Sigmoid colon (tissue), 7 donors: ENCODE measurements at places on chromosomes 6 and 20.

DNA sequence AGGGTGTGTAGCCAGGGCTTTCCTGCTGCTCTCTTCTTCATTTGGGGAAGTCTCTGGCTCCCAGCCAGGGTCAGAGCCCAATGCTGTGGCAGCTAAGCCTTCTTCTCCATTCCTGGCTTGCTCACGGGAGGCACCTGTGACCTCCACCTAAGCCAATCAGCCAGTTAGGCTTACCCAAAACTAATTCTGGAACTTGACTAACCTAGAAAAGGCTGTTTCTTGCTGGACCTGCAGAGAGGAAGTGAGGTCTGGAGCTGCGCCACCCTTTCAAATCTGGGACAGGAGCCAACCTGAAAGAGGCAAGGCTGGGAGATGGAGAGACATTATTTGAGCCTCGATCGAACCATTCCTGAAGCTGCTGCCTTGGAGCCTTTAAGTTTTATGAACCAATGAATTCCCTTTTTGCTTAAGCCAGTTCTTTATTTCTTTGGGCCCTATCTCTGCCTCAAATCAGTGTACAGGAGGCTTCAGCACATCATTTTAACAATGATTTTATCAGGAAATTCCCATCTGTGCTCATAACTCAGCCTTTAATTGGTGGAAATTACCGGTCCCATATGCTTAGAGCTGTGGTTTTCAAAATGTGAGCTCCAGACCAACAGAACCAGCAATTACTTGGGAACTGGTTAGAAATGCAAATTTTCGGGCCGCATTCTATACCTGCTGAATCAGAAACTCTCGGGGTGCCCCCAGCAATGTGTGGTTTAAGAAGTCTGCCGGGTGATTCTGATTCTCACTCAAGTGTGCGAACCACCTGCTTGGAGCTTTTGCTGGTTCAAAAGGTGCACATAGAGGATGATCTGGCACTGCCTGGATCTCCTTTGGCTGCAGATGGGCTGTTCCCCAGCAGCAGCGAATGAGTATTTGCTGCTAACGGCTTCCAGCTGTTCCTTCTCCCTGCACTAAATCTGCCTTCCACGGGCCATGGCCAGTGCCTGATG is 97.4 kb upstream of the RNF24 start:
- H3K27me3 ChIP-seq: no peaks in the 10 kb centered on the region
- DNase-seq: no peak
- H3K4me3 ChIP-seq: no peak overlapping the region
- no peaks in the 10 kb centered on the region for H3K36me3 ChIP-seq
- H3K27ac ChIP-seq: no peak overlapping the region

- no peak overlapping the region for H3K4me3 ChIP-seq
- H3K4me1 ChIP-seq: no peaks in the 10 kb centered on the region
- no peaks in the 10 kb centered on the region for H3K27me3 ChIP-seq
- no peak overlapping the region for H3K27ac ChIP-seq
Observed at GRCh38 chr6:43766964-43767461, 3.0 kb upstream of the VEGFA start.

- peak overlapping the region; percentile 71 for H3K4me3 ChIP-seq
- H3K4me1 ChIP-seq: peaks cover 43% of the 10 kb centered on the region
- peak overlapping the region; percentile 96 for H3K27ac ChIP-seq
- peaks cover 14% of the 10 kb centered on the region for H3K36me3 ChIP-seq
- H3K27me3 ChIP-seq: no peaks in the 10 kb centered on the region
Observed at GRCh38 chr20:63740627-63741353, 1.2 kb downstream of the SLC2A4RG start.

DNA sequence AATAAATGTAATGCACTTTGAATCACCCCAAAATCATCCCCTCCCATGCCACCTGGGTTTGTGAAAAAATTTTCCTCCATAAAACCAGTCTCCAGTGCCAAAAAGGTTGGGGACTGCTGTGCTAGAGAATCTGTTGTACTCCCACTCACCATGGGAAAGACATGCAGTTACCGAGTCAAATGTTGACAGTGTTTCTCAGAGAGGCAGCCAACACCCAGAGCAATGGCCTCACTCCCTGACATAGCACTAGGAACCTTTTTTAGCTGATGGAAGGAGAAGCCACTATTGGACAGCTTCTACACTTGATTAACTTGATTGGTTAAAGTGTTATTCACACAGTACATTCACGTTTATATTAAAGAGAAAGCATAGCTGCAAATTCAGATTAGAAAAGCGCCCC is 59.8 kb upstream of the MANEA start:
- no peaks in the 10 kb centered on the region for H3K36me3 ChIP-seq
- H3K27me3 ChIP-seq: no peaks in the 10 kb centered on the region
- no peak for DNase-seq
- H3K27ac ChIP-seq: no peak overlapping the region

- no peaks in the 10 kb centered on the region for H3K27me3 ChIP-seq
- H3K4me3 ChIP-seq: no peak overlapping the region
- no peak overlapping the region for H3K27ac ChIP-seq
- DNase-seq: no peak
Observed at GRCh38 chr20:4961746-4962145, 39.6 kb downstream of the SLC23A2 start.

DNA sequence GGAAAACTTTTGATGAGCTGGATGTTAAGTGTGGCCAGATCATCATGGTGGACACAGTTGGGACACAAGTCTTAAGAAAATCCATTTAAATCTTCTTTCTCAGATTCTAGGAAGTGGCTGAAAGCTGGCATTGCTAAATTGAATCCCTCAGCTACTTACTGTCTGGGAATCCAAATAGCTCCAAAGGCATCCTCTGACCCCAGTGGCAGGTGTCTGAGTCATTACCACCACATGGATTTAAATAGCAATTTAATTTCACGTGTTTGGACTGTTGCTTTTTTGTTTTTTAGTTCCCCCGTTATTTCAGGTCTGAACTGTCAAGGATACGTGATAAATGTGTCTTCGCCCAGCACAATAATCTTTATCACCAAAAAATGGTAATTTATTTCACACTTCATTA is 33.2 kb upstream of the HDGFL1 start:
- H3K27me3 ChIP-seq: no peaks in the 10 kb centered on the region
- DNase-seq: no peak
- no peaks in the 10 kb centered on the region for H3K4me1 ChIP-seq
- no peak overlapping the region for H3K4me3 ChIP-seq
- no peaks in the 10 kb centered on the region for H3K36me3 ChIP-seq

GRCh38 chr6:137706083-137706750 is 160.8 kb upstream of the TNFAIP3 start:
- H3K36me3 ChIP-seq: no peaks in the 10 kb centered on the region
- peaks cover 13% of the 10 kb centered on the region for H3K4me1 ChIP-seq
- H3K27ac ChIP-seq: no peak overlapping the region
- no peaks in the 10 kb centered on the region for H3K27me3 ChIP-seq

- DNase-seq: no peak
- no peaks in the 10 kb centered on the region for H3K27me3 ChIP-seq
- H3K36me3 ChIP-seq: peaks cover 15% of the 10 kb centered on the region
- no peaks in the 10 kb centered on the region for H3K4me1 ChIP-seq
Observed at GRCh38 chr20:51613580-51613979, 71.1 kb upstream of the NFATC2 start.

GRCh38 chr6:69064226-69064625 is 429.1 kb downstream of the ADGRB3 start:
- no peaks in the 10 kb centered on the region for H3K36me3 ChIP-seq
- H3K27me3 ChIP-seq: no peaks in the 10 kb centered on the region

DNA sequence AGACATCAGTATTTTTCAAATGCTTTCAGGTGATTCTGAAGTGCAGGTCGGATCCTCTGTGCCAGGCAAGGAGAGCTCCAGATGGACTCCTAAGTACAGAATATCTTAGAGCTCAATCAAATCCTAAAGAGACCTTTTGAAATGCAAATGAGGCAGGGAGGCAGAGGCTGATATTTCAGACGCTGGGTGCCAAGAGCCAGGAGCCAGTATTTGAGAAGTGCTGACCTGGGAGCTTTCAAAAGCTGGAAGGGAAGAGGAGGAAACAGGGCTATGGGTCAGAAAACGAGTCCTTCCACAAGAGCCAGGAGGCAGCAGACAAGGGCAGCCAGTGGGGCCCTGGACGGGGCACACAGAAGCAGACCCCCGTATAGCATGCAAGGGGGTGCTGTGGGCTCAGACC is 46.1 kb upstream of the DSN1 start:
- H3K4me1 ChIP-seq: peaks cover 49% of the 10 kb centered on the region
- H3K36me3 ChIP-seq: peaks cover 20% of the 10 kb centered on the region
- no peaks in the 10 kb centered on the region for H3K27me3 ChIP-seq
- peak overlapping the region; percentile 75 for H3K27ac ChIP-seq

DNA sequence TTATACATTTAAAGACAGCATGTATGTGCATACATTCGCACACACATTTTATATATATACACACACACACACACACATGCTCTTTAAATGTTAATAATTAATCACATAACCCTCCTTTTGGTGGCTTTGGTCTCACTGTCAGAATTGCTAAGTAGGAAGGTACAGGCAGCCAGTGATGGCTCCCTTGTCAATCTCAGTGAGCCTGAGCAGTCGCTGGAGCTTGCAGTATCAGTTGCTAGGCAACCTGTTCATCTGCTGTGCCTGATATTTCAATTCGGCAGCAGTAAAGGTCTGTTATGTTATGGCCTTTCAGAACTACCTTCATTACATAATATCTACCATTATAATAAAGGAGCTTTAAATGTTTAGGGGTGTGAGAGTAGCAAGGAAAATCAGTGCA is 374.3 kb downstream of the LMBRD1 start:
- no peak overlapping the region for H3K27ac ChIP-seq
- H3K27me3 ChIP-seq: no peaks in the 10 kb centered on the region
- no peaks in the 10 kb centered on the region for H3K36me3 ChIP-seq
- peaks cover 4% of the 10 kb centered on the region for H3K4me1 ChIP-seq
- DNase-seq: no peak

DNA sequence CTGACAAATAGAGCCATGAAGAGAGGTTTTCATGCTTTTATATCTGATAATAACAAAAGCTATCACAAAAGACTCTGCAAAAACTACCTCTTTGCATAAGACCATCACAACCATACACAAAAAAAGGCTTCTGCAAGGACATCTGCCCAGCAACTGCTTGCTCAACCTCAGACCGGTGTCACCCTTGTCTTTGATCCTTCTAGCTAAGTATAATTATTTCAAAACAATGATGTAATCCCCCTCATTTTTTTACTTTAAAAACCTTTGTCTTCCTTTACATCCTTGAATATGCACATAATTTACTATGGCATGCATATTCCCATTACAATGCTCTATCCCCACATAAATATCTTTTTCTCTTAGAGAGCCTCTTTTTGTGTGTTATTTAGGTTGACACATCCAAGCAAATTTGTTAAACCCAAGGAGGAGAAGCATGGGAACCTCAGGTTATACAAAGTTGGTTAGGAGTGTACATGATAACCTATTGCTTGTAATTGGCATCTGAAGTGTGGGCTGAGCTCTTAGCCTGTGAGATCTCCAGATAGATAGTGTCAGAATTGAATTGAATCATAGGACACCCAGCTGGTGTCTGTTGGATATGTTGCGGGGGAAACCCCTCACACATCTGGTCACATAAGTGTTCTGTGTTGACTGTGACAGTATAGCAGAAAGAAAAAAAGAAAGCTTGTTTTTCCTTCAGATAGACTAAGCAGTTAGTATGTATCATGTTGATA is 20.7 kb upstream of the CGA start:
- no peaks in the 10 kb centered on the region for H3K36me3 ChIP-seq
- no peak overlapping the region for H3K4me3 ChIP-seq
- no peaks in the 10 kb centered on the region for H3K4me1 ChIP-seq
- H3K27me3 ChIP-seq: no peaks in the 10 kb centered on the region
- no peak for DNase-seq
- no peak overlapping the region for H3K27ac ChIP-seq

DNA sequence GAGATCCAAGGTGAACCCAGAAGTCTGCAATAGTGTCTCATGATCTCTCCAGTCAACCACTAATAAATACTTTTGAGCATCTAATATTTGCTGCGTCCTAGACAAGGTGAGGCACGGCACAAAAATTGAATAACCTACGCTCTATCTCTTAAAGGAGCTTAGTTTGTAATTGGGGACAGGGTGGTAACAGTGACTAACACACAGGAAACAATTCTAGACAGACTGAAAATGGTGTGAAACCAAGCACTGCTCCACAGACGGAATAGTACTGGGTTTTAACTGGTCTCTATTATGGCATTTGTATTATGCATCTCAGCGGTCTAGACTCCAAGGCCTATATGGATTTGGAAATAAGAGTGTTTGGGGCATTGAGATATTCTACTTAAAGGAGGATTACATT is 120.1 kb downstream of the CLIC5 start:
- no peak for DNase-seq
- no peaks in the 10 kb centered on the region for H3K27me3 ChIP-seq
- no peak overlapping the region for H3K4me3 ChIP-seq
- H3K4me1 ChIP-seq: no peaks in the 10 kb centered on the region
- H3K27ac ChIP-seq: no peak overlapping the region
- no peaks in the 10 kb centered on the region for H3K36me3 ChIP-seq

DNA sequence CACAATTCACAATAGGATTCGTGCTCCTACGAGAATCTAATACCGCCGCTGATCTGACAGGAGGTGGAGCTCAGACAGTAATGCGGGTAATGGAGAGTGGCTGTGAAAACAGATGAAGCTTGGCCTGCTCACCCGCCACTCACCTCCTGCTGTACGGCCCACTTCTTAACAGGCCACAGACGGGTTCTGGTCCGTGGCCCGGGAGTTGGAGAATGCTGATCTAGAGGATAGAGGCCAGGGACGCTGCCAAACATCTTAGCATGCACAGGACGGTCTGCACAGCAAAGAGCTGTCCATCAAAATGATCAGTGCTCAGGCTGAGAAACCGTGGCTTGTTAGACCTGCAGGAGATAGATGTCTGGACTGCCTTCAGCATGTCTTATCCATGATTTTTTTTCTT is 186.4 kb downstream of the SASH1 start:
- no peak overlapping the region for H3K27ac ChIP-seq
- DNase-seq: no peak
- no peak overlapping the region for H3K4me3 ChIP-seq
- H3K27me3 ChIP-seq: no peaks in the 10 kb centered on the region
- no peaks in the 10 kb centered on the region for H3K4me1 ChIP-seq

DNA sequence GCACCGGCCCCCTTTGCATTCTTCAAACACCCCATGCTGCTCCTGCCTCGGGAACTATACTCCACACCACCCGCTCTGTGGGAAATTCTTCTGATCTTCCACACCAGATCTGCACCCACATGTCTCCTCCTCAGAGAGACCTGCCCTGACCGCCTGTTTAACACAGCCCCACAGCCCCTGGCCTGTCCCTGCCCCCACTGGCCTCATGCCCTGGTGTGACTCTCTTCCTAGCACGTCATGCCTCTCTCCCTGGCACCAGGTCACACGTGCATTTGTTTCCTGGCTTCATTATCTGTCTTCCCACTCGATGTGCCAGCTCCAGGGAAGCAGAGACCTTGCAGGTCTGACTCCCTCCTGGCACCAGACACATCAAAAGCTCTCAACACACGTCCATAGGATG is 79.6 kb downstream of the ANKRD60 start:
- DNase-seq: no peak
- no peak overlapping the region for H3K27ac ChIP-seq
- H3K36me3 ChIP-seq: no peaks in the 10 kb centered on the region
- no peaks in the 10 kb centered on the region for H3K4me1 ChIP-seq
- H3K27me3 ChIP-seq: peaks cover 18% of the 10 kb centered on the region
- H3K4me3 ChIP-seq: no peak overlapping the region

- no peaks in the 10 kb centered on the region for H3K36me3 ChIP-seq
- H3K4me3 ChIP-seq: no peak overlapping the region
- no peak overlapping the region for H3K27ac ChIP-seq
Observed at GRCh38 chr6:161009991-161010390, 18.4 kb downstream of the MAP3K4 start.

- H3K36me3 ChIP-seq: peaks cover 82% of the 10 kb centered on the region
- no peak for DNase-seq
- H3K27ac ChIP-seq: no peak overlapping the region
- H3K4me3 ChIP-seq: no peak overlapping the region
- no peaks in the 10 kb centered on the region for H3K27me3 ChIP-seq
Observed at GRCh38 chr6:112176175-112176574, 78.2 kb downstream of the LAMA4 start.

GRCh38 chr6:107657755-107658461 is 166.2 kb downstream of the SCML4 start:
- peak overlapping the region; percentile 74 for H3K27ac ChIP-seq
- no peak overlapping the region for H3K4me3 ChIP-seq
- H3K36me3 ChIP-seq: no peaks in the 10 kb centered on the region
- DNase-seq: peak; percentile 88
- H3K4me1 ChIP-seq: peaks cover 19% of the 10 kb centered on the region
